ENCODE measurements at places on chromosomes 4 and X.

GRCh38 chr4:1370321-1371124, 23.5 kb downstream of the UVSSA start:
- DNase-seq, result peak; percentile 51

DNA sequence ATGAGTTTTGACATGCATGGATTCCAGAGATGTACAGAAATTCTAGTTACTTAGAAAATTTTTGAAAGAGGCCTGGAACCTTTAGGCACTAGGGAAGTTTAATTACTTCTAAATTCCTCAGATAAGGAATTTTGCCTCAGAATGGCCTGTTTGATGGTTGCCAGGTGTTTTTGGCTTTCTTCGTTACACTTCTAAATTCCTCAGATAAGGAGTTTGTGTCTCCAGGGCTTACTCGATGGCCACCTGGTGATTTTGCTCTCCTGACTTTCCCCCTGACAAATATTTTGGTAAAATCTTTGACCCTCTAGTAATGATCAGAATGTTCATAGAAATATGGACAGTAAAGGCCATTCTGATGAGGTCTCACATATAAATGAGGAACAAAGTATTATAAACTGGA, 64.3 kb downstream of the BEX3 start:
- no peak for DNase-seq

DNA sequence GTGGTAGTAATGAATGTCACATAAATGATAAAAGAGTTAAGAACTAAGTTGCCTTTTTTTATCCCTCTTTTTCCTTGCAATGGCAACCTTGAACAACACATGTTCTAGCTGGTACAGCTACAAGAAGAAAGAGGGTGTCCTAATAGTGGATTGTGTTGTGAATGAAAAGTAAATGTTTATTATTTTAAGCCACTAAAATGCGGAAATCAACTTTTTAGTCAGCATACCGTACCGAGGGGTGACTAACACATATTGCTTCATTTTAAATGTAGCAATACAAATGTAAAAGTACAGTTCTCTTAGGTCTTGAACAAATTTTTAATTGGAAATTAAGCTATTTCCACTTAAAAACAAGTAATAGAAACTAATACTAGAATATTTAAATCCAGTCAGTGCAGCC, 17.7 kb upstream of the AP1AR start:
- DNase-seq, result no peak

DNA sequence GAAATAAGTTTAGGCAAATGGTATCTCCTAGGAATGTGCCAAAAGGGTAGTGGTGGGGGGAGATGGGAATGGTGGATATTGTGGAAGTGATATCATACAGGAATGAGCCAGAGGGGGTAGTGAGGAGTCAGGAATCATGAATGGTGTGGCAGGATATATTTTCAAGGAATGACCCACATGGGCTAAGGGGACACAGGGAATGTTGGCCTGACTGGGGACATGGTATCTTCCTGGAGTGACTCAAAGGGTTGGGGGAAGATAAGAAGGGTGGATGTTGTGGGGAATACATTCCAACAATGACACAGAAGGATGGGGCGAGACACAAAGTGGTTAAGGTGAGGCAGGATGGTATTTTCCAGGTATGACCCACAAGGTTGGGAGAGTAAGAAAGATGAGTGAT, 60.6 kb downstream of the MAOA start:
- no peak for DNase-seq

- no peak for DNase-seq
Observed at GRCh38 chr4:85399270-85399669, 75.7 kb upstream of the ARHGAP24 start.

- no peak for DNase-seq
Observed at GRCh38 chr4:74120086-74120485, 21.1 kb upstream of the CXCL2 start.

GRCh38 chrX:79065696-79066095, 78.8 kb upstream of the GPR174 start:
- DNase-seq, result no peak

GRCh38 chr4:73193659-73194058, 64.9 kb downstream of the ANKRD17 start:
- no peak for DNase-seq

GRCh38 chrX:74179990-74180389, 124.0 kb upstream of the ZCCHC13 start:
- no peak for DNase-seq

DNA sequence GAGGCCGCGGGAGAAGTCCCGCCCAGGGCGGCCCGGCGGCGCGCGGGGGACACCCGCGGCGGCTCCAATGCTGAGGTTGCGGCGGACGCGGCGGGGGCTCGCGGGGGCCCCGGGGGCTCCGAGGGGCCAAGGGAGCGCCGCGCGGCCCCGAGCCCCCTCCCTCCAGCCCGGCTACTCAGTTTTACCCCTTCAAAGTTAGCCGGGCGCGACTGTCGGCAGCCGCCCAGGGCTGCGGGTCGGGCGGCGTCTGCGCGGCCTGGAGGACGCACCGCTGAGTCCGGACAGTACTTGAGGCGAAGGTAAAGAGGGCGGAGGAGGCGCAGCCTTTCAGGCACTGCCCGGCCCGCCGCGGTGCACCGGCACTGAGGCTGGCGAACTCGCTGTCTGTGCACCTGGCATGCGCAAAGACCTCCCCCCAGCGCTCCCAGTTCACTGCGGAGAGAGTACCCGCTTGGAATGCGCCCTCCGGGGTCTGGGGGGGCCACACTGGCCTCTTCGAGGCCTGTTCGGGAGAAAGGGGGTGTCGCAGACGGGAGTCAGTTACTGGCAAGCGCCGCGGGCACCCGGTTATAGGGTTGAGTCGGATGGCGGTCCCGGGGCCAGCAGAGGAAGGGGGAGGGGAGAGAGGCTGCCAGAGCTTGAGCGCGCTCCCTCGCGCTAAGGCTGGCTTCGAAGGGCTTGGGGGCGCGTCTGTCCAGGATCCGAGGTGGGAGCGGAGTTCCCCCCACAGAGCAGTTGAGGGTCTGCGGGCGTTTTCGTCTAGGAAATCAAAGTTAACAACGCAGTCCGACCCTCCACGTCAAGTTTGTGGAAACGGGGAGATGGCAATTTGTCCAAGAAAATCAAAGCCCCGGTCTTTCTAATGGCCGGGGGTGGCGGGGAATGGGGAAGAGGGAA, 1.1 kb downstream of the PCDH19 start:
- no peak for DNase-seq

DNA sequence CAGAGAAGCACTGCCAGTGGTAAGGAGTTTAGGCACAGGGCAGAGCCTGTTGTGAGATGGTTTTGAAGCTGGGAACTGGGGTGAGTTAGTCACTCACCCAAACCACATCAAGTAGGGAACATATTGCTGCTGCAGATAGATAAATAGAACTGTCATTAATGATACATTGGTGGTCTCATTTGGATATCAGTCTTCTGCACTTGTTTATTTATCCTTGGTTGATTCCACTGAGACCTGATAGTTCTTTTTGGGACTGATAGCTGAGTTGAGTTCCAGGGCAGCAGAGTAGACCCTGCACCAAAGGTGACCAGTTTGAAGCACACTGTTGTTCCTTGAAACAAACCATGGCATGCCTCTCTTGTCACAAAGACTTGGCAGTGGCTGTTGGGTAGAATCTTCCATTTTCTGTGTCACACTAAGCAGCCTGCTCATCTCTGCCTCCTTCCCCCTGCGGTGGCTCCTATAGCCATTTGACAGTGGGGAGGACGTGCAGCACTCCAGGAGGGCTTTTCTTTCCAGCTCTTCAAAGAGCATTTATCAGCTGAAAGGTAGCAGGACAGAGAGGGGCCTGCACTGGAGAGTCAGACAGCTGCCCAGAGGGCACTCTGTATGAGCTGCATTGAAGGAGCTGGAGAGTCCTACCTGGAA, 59.7 kb upstream of the TMEM164 start:
- DNase-seq, result no peak

GRCh38 chr4:16259241-16259888, 33.1 kb upstream of the TAPT1 start:
- no peak for DNase-seq

- DNase-seq, result no peak
Observed at GRCh38 chr4:105433421-105433820, 40.4 kb downstream of the PPA2 start.

DNA sequence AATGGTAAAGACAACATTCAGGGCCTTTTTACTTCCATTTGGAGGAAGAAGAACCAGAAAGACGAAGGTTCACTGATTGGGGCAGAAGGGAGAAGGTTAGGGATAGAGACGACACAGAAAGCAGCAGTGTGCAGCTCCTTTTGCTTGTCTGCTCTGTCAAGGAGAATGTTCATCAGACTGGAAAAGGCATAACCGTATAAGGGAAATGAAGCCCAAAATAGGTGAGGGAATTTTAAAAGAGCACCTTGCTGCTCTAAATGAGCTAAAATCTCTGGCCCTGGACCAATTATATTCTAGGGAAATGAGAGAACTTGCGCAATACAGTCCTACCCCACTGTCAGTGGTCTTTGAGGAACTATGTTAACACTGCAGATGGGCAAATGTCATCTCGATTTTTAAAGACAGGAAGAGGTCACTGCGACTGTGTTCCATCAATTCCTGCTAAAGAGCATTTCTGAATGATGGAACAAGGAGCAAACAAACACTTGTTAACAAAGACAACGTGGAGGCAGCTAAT, 909.8 kb upstream of the FTHL17 start:
- no peak for DNase-seq

DNA sequence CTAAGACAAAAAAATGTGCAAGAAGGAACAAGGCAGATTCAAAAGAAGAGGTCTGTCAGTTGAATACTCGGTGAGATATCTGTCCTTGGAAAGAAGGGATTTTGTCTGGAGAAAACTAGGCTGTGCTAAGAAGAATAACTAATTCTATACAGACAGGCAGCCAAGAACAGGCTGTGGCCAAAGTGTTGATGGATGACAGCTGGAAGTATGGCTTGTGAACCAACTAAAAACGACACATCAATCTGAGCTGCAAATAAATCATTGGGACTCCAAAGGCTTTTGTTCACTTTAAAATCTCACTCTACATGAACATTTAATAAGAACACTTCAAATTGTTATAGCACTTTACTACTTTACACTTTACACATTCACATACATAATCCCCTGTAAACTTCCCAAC, 70.5 kb upstream of the IGSF1 start:
- DNase-seq, result no peak

DNA sequence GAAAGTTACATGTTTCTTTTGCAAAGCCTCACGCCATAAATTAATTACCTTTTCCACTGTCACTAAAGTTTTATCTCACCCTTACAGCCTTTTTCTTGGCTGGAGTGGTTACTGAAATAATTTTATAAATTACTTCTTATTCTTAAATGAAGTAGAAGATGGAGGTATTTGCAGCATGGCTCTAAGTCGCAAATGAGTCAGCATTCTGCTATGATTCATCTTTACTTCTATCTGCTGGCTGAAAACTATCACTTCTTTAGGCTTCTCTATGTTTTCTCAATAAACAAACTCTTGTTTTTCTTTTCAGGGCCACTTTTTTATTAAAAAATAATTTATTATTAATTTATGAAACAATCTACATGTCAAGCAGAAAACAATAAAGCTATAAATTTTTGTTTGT, 210.2 kb upstream of the GYPA start:
- DNase-seq, result no peak

DNA sequence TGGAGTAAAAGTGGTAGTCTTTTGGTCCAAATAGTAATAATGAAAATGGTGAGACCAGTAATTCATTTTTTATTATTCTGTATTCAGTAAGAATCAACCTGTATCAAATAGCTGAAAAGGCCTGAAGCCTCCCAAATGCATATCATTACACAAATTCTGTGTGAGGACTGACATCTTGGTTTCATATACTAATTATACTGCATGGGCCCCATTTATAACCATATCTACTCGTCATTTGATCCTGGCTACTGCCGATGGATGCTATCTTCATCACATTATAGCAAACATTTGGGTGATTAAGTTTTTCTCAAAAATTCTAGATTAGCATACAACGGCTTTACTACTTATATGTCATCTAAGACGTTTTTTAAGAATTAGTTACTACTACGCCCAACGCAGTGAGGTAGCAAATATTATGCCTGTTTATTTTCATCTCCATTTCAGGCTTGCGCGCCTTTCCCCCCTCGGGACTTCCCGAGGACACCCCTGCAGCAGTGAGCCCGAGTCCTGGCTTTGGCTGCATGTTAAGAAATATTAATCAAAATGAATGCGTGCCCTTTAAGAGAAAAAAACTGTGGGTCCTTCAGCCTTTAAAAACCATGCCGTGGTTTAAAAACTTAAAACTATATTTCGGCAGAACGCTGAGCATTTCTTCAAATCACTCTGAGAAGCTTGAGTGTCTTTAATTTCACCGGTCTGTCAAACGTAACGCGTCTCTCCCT, 814 bp upstream of the MMAA start:
- no peak for DNase-seq

- no peak for DNase-seq
Observed at GRCh38 chr4:165663411-165663810, 209.6 kb upstream of the TLL1 start.

DNA sequence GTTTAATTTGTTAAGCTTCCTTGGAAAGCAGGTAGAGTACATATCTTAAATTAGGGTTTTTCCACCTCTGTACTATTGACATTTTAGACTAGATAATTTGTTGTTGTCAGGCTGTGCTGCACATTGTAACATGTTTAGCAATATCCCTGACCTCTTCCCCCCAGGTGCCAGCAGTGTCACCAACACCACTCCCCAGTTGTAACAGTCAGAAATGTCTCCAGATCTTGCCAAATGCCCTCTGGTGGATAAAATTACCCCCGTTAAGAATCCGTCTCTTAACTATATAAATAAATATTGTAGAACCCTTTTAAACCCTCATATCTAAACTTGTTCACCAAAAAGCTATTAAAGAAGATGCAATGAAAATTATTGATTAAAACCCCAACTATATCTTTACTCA, 161.5 kb downstream of the ARHGAP6 start:
- DNase-seq, result no peak

GRCh38 chrX:120238933-120239332, 11.7 kb upstream of the ZBTB33 start:
- DNase-seq, result no peak

GRCh38 chr4:95548738-95549245, at the start of gene UNC5C:
Gene UNC5C, minus strand, starts transcription at chr4:95548973.
- peak; percentile 78 for DNase-seq

DNA sequence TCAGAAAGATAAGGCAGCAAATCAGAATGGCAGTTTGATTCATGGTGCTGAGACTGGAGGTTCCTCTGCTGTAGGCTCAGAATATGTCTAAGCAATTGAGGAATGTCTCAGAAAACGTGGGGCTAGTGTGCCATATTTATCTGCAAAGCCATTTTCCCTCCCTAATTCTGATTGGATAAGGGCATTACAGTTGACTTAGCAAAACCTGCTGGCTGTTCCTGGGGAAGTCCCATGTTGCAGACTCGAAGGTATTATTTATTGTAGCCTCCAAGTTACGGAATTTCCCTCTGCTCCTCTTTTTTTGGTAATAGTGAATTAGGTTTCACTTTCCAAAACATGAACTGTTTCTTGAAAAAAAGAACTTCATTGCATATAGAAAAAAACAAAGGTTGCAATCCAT, at the start of gene CXCL10:
Gene CXCL10, minus strand, starts transcription at position 109 of the 400 bp plus-strand sequence. Its CDS starts 66 bp downstream, at position 43.
- DNase-seq, result no peak

- DNase-seq, result no peak
Observed at GRCh38 chrX:121457096-121457495, 409.7 kb downstream of the GLUD2 start.

GRCh38 chr4:101870874-101871273, 80.3 kb downstream of the BANK1 start:
- DNase-seq, result no peak
